ENCODE measurements at places on chromosomes 4 and X.

- H3K27me3 ChIP-seq: no peaks in the 10 kb centered on the region
- no peak overlapping the region for H3K4me3 ChIP-seq
- H3K4me1 ChIP-seq: peaks cover 9% of the 10 kb centered on the region
- no peak for DNase-seq
- no peak overlapping the region for H3K27ac ChIP-seq
Observed at GRCh38 chr4:82905205-82905604, 4.7 kb downstream of the THAP9 start.

- no peak for DNase-seq
- no peaks in the 10 kb centered on the region for H3K4me1 ChIP-seq
Observed at GRCh38 chr4:179292468-179292867, 1850.2 kb upstream of the AGA start.

- H3K27me3 ChIP-seq: no peaks in the 10 kb centered on the region
- H3K27ac ChIP-seq: peak overlapping the region; percentile 51
- DNase-seq: no peak
Observed at GRCh38 chrX:13177921-13178566, 133.6 kb upstream of the FAM9C start.

DNA sequence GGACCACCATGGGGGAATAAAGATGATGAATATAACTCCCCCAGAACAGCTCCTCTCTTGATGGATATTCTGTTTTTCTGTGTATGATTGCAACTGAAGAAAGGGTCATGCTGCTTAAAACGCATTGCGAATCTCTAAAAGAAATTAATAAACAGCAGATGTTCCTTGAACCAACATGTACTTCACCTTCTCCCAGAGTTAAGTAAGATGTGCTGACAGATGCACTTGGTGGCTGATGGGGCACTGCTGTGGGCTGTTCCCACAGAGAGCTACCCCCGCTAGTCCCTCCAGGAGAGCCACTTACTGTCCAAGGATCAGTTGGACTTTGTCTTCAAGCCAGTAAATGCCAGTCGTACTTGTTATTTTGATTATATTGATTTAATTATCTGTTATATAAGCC lies 26.3 kb upstream of the C4orf54 start:
- DNase-seq: no peak
- no peak overlapping the region for H3K27ac ChIP-seq
- H3K4me1 ChIP-seq: no peaks in the 10 kb centered on the region
- H3K4me3 ChIP-seq: no peak overlapping the region
- H3K27me3 ChIP-seq: no peaks in the 10 kb centered on the region

DNA sequence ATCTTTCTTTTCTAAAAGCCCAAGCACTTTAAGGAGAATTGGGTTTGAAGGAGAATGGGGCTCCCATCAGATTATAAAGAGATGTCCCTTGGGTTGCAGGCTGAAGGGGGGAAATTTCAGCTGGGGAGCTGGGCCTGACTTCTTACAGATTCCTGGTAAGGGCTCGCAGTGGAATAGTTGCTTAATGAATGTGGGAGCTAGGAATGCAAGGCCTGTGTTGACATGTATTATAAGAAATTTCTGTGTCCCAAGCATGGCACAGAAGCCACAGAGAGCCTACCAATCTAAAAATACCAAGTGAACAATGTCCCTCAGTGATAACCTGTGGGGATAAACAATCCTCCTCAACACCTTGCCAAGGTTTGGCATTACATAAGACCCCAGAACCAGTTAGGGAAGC lies 39.3 kb upstream of the WNK3 start:
- DNase-seq: no peak
- no peaks in the 10 kb centered on the region for H3K27me3 ChIP-seq
- H3K27ac ChIP-seq: no peak overlapping the region
- no peaks in the 10 kb centered on the region for H3K4me1 ChIP-seq
- H3K4me3 ChIP-seq: no peak overlapping the region

DNA sequence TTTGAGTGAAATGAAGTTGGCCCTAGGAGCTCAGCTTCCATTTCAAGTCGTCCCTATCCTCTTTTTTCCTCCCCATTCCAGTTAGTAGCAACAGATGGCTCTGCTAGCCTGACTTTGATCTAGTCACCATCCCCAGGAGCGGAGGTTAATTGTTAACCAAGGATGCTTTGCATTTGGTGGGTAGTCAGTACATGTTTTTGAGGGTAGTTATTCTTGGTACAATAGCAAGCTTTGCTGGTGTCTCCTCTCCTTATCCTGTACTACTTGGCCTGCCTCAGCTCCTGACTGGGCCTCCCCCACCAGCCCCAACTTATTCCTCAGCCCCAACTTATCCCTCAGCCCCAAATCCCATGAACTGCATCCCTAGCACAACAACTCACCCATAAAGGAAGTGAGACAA lies 14.8 kb upstream of the RTL5 start:
- no peak for DNase-seq
- no peak overlapping the region for H3K27ac ChIP-seq
- H3K27me3 ChIP-seq: no peaks in the 10 kb centered on the region
- H3K4me3 ChIP-seq: no peak overlapping the region
- H3K4me1 ChIP-seq: no peaks in the 10 kb centered on the region

- H3K27me3 ChIP-seq: no peaks in the 10 kb centered on the region
- H3K36me3 ChIP-seq: no peaks in the 10 kb centered on the region
- no peak overlapping the region for H3K4me3 ChIP-seq
- no peak overlapping the region for H3K27ac ChIP-seq
Observed at GRCh38 chrX:46180258-46180687, 364.9 kb downstream of the ZNF674 start.

GRCh38 chr4:122588453-122589238 lies 32.2 kb downstream of the IL21 start:
- no peak overlapping the region for H3K4me3 ChIP-seq
- H3K27me3 ChIP-seq: no peaks in the 10 kb centered on the region
- no peak for DNase-seq
- H3K27ac ChIP-seq: no peak overlapping the region

GRCh38 chr4:186190581-186191199 lies 677 bp upstream of the CYP4V2 start:
- no peak for DNase-seq
- H3K27ac ChIP-seq: no peak overlapping the region

DNA sequence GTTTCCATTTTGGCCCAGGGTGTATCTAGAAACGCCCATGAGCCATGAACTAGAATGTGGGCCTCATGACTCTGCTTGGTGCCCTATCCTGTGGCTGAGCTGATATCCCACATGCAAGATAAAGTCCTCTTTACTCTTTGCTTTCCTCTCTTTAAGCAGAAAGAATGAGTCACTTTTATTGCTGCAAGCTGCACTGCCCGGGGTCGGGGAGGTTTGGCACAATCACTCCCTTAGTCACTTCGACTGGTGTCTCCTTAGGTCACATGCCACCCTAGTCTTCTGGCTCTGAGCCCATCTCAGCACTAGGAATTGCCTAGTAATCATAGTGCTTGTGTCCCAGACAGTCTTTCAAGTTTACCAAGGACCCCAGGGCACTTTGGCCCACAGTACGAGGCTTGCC lies 75.1 kb upstream of the CXorf66 start:
- H3K4me3 ChIP-seq: no peak overlapping the region
- no peaks in the 10 kb centered on the region for H3K27me3 ChIP-seq
- H3K4me1 ChIP-seq: no peaks in the 10 kb centered on the region
- no peak for DNase-seq
- no peak overlapping the region for H3K27ac ChIP-seq
- H3K36me3 ChIP-seq: no peaks in the 10 kb centered on the region

DNA sequence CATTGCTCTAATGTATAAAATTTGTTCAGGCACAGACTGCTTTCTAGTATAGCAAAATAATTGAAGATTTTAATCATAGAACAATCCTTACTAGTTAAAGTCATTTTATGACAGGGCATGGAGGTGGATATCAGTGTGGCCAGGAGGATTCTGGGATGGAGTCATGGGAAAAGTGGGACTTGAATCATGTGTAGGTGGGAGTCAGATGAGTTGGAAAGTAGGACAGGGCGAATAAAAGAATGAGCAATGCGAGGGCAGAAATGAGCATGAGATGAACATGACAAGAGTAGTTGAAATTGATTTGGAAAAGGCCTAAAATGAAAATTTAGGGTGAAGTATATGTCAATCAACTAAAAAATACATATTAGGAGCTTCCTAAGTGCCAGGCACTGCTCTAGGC lies 7.2 kb upstream of the SDAD1 start:
- no peak for DNase-seq
- H3K4me3 ChIP-seq: no peak overlapping the region
- H3K27ac ChIP-seq: no peak overlapping the region

DNA sequence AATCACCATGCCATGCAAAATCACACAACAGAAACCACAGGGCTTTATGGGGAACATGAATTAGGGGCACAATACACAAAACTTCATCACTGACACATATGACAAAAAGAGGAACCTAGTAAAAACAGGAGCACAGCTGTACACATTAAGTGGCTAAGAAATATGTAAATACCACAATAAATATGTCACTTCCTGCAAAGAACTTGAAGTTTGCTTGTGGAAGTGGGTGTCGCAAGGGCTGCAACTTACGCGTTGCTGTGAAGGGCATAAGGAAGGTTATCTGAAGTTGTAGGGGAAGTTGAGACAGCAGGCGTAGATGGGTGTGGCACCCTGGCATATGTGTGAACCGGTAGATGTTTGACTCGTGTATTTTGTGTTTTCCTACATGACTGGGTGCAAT lies 42.4 kb downstream of the CLCN4 start:
- DNase-seq: no peak
- H3K4me3 ChIP-seq: no peak overlapping the region
- no peak overlapping the region for H3K27ac ChIP-seq
- no peaks in the 10 kb centered on the region for H3K4me1 ChIP-seq
- no peaks in the 10 kb centered on the region for H3K36me3 ChIP-seq

- H3K27ac ChIP-seq: no peak overlapping the region
- H3K4me3 ChIP-seq: no peak overlapping the region
- H3K36me3 ChIP-seq: no peaks in the 10 kb centered on the region
- H3K4me1 ChIP-seq: no peaks in the 10 kb centered on the region
Observed at GRCh38 chr4:79788884-79789283, 284.1 kb downstream of the ANTXR2 start.

- no peaks in the 10 kb centered on the region for H3K4me1 ChIP-seq
- H3K36me3 ChIP-seq: no peaks in the 10 kb centered on the region
- no peaks in the 10 kb centered on the region for H3K27me3 ChIP-seq
Observed at GRCh38 chr4:111601671-111602070, 543.6 kb upstream of the FAM241A start.

DNA sequence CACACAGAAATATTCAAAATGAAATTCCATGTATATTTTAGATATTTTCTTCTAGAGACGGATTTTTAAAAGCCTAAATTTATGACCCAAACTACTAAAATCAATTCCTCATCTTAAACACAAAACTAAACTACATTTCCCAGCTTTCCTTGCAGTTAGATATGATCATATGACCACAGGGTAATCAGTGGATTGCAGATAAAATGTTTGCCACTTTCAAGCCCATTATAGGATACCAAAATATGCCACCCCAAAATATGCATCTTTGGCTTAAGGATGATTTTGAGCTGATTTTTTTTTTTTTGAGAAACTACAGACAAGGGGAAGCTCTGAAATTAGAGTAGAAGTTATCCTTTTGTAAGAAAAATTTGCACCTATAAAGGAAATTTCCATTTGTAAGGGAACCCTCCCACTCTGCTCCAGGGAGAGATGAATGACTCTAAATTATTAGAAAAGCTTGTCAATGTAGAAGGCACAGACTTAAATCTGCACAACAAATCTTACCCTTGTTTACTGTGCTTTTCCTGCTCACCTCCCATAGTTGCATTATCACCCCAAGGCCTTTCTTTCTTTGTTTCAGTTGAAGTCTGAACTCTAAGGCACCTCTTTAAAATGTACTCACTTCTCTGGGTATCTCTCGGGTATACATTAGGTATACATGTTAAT lies 503.0 kb downstream of the PDHA2 start:
- H3K4me1 ChIP-seq: no peaks in the 10 kb centered on the region
- no peaks in the 10 kb centered on the region for H3K27me3 ChIP-seq
- H3K36me3 ChIP-seq: no peaks in the 10 kb centered on the region
- H3K4me3 ChIP-seq: no peak overlapping the region
- H3K27ac ChIP-seq: no peak overlapping the region
- no peak for DNase-seq

DNA sequence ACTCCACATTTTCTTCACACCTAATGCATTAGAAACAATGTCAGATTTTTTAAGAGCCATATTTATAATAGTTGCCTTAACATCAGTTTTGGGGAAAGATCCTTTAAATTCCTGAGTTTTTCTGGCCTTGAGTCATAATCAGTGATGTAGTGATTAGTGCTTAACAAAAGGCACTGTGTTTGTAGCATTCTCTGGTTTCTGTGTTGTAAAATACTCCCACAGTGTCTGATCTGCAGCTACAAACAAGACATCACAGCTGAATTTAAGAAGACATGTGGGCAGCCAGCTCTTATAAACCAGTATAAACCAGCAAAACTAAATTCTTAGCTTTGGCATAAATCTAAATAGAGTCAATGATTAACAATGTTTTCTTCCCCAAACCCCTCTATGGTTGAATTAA lies 233.8 kb downstream of the FSTL5 start:
- H3K4me3 ChIP-seq: no peak overlapping the region
- no peak overlapping the region for H3K27ac ChIP-seq
- no peaks in the 10 kb centered on the region for H3K36me3 ChIP-seq
- DNase-seq: no peak
- H3K27me3 ChIP-seq: no peaks in the 10 kb centered on the region
- no peaks in the 10 kb centered on the region for H3K4me1 ChIP-seq

GRCh38 chrX:15946783-15947580 lies 92.4 kb upstream of the AP1S2 start:
- no peak for DNase-seq
- no peaks in the 10 kb centered on the region for H3K4me1 ChIP-seq
- no peak overlapping the region for H3K27ac ChIP-seq

DNA sequence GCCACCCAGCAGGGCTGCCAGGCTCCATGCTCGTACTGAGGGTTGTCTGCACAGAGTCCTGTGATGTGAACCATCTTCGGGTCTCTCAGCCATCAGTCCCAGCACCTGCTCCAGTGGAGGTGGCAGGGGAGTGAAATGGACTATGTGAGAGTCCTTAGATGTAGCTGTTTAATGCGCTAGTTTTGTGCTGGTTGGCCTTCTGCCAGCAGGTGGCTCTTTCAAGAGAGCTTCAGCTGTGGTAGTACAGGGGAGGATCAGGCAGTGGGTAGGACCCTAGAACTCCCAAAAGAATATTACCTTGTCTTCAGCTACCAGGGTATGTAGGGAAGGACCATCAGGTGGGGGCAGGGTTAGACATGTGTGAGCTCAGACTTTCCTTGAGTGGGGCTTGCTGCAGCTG lies 1066.0 kb downstream of the GLUD2 start:
- H3K36me3 ChIP-seq: no peaks in the 10 kb centered on the region
- no peaks in the 10 kb centered on the region for H3K4me1 ChIP-seq
- no peaks in the 10 kb centered on the region for H3K27me3 ChIP-seq
- H3K27ac ChIP-seq: no peak overlapping the region

- H3K36me3 ChIP-seq: no peaks in the 10 kb centered on the region
- DNase-seq: no peak
- H3K4me3 ChIP-seq: no peak overlapping the region
- no peak overlapping the region for H3K27ac ChIP-seq
Observed at GRCh38 chr4:168790898-168791297, 219.2 kb downstream of the CBR4 start.

- H3K36me3 ChIP-seq: no peaks in the 10 kb centered on the region
- no peak overlapping the region for H3K27ac ChIP-seq
- no peaks in the 10 kb centered on the region for H3K4me1 ChIP-seq
Observed at GRCh38 chr4:6499238-6499600, 26.8 kb upstream of the PPP2R2C start.

All from Panc1 (cell line).